Dorsolateral prefrontal cortex (tissue), 122 donors: ENCODE measurements at places on chromosomes 12 and 14.

DNA sequence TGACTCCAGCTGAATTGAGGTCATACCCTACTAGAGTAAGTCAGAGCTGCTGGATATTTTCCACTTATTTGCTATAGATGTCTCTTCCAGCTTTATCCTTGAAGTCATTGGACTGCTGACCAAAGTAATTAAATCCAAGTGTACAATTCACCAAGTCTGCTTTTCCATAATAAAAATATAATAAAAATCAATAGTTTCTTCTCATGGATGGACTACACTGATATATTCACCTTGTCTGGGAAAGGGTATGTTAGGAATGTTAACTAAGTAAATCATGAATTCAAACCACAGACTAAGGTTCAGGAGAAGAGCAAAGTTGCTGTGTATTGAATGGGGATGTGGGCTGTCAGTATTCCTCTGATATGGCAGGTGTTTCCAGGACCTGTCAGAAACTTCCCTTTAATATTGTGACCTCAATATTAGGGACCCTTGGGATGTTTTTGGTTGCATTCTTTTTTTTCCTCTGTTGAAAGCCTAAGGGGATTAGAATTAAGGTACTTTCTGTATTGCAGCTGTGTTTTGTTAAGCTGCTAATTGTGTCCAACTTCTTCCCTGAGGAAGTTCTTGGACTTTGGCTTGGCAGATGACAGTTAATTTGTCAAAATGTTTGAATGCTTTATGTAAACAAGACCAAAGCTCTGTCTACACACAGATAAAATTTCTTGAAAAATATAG lies 284.0 kb downstream of the ATP23 start:
- DNase-seq: no peak

DNA sequence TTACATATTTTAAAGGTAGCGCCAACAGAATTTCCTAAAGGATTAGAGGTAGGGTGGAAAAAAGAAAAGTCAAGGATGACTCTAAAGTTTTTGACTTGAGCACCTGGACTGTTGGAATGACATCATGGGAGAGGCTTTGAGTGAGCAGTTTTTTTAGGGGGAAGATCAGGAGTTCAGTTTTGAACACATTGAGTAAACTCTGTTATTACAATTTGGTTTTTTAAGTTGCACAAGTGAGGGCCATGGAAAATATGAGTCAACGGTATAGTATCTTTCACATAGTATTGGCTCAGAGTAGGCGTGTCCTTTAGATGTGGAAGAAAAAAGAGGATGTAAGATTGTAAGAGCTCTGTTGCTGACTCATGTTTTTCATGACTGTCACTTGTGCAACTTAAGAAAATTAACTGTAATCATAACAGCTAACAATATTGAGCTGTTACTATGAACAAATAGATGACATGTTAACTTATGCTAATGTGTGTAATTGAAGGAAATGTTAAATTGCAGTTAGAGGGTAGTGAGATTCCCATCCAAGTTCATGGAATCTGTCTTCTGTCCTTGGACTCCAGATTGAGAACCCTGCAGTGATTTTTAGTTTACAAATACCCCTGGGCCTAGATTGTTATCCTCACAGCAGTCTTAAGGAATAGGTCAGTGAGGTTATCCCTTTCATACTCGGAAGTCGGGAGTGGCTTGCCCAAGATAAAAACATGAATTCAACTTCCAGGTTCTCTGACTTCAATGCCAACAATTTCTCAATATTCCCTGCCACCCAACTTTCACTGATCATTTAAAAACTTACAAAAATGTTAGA lies 48.2 kb upstream of the ATP2B1 start:
- no peak for DNase-seq

GRCh38 chr12:62233805-62234204 lies 26.4 kb upstream of the USP15 start:
- DNase-seq: no peak

GRCh38 chr14:77607741-77608302 lies 8.6 kb downstream of the SPTLC2 start:
- no peak for DNase-seq
